ENCODE measurements at places on chromosomes 3 and 15.

DNA sequence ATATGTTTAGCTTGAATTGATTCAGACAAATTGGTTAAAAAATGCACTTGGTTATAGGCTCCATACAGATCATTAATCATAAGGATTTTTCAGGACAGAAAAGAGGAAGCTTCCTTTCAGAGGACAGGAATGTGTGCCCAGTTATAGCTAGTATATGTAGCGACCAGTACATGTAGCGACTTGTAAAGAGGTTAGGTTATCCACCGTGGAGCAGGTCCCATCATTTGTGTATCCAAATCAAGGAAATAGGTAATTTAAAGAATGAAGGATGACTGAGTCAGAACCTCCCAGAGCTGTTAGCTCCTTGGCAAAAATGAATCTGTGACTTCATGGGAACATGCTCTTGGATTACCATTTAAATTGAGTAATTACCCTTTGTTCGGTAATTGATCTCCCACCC lies 15.8 kb upstream of the P2RY12 start:
- no peak for DNase-seq

DNA sequence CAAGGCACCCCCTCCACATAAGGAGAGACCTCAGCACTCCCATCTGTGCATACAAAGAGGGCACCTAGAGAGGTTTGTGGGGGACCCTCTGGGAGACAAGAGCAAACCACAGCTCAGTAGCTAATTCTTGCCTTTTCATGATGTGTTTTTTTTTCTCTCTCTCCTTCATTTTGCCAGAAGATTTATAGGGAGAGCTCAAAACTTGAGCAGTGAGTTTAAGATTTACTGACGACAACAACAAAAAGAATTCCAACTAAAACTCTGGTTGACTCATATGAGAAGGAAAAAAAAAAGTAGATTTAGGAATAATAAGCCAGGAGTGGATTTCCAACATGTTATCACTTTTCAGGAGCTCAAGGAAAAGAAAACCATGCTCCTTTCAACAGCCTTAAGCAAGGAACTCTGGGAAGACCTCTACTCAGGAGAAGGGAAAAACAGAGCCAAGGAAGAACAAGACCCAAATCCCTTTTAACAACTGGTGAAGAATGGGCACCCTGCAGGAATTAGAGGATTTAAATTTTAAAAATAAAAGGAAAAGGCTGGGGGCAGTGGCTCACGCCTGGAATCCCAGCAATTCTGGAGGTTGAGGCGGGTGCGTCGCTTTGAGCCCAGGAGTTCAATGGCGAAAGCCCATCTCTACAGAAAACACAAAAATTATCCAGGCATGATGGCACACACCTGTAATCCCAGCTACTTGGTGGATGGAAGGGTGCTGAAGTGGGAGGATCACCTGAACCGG lies 58.2 kb upstream of the RAD18 start:
- DNase-seq: no peak

DNA sequence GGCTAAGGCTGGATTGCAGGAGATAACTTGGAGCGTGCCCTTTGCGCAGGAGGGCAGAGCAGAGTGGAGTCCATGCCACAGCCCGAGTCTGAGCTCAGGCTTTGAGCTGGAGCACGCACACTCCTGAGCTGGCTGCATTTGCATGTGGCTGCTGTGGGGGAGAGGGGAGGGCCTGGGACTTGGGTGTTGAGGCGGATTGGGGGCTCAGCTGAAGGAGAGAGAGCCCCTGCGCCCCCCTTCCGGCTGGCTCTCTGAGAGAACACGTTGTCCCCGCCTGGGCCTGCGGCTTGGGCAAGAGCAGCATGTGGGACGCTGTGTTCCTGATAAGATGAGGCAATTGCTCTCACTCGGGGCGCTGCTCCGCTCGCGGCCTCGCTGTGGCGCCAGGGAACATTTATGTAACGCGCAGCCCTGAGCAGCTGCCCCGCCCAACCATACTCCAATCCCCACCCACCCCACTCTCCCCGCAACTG lies 39.1 kb downstream of the KLF13 start:
- peak; percentile 94 for DNase-seq

- DNase-seq: no peak
These were observed 352.9 kb downstream of the PTPRG start for GRCh38 chr3:61914276-61914675.

DNA sequence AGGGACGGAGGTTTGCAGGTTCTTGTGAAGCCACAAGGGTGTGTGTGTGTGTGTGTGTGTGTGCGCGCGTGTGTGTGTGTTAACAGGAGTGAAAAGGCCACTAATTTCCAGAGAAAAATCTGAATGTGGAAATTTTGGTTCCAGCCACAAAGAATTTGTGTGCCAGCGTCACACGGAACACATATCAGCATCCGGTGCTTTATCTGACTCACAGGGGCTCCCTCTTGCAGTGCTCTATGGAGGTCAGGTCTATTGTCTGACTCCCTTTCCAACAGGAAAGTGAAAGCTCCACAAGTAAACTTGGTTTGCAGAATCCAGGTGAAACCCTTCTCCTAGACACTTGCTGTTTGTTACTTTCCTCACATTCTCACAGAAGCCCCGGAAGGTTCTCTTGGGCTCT lies 6.2 kb downstream of the CLDN11 start:
- DNase-seq: peak; percentile 46

DNA sequence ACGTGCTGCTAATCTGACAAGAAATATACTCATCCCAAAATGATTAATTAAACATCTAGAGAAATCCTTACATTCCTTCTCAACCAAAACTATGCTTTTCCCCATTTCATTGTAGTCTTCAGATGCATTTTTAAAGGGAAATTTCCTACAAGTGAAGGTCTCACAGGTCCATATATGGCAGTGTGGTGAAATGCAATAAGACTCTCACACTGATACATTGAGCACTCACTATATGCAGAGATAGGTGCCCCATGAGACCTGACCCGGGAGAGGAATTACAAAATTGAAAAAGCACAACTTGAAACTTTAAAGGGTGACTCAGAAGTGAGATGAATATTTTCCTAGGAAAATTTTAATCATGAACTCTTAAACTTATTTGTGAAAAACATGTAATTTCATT lies 629.2 kb upstream of the NAALADL2 start:
- DNase-seq: peak; percentile 71

GRCh38 chr3:53200501-53201498 lies 39.8 kb downstream of the PRKCD start:
- no peak for DNase-seq

DNA sequence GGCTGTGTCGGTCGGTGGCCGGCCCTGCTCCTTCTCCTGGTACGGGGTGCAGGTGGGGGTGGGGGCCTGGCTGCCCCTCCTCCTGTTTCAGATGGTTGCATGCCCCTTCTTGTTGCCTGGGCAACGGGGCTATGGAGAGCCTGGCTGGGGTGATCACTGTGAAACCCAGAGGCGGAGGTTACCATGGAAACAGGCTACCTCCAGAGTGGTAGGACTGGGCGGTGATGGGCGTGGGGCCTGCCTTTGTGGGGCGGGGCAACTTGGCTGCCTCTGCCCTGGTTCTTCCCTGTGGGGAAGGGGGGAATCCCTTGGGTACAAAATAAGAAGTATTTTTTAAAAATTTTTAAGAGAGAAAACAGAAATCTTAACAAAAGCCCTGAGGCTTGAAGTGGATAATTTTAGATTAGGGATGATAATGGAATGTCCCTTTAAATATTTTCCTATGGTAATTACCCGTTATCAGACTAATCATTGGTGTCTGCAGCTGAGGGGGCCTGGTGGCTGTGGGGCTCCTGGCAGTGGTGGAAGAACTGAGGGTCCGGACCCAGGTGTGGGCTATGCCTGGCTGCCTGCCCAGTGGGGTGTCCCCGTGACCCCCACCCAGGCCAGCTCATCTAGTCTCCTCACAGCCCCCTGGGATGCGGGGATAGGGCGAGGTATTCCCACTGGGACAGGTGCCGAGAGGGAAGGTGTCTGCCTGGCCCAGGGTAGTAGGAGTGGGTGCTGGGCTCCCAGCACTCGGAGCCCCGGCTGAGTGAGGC lies 32.5 kb downstream of the PLXNA1 start:
- DNase-seq: no peak

GRCh38 chr15:82952158-82953081 lies at the start of gene HOMER2:
TSS of gene HOMER2 (minus strand) at chr15:82952720. CDS start at chr15:82952535, 185 bp downstream.
- peak; percentile 11 for DNase-seq

GRCh38 chr3:185406121-185406620 lies 43.2 kb downstream of the MAP3K13 start:
- no peak for DNase-seq

DNA sequence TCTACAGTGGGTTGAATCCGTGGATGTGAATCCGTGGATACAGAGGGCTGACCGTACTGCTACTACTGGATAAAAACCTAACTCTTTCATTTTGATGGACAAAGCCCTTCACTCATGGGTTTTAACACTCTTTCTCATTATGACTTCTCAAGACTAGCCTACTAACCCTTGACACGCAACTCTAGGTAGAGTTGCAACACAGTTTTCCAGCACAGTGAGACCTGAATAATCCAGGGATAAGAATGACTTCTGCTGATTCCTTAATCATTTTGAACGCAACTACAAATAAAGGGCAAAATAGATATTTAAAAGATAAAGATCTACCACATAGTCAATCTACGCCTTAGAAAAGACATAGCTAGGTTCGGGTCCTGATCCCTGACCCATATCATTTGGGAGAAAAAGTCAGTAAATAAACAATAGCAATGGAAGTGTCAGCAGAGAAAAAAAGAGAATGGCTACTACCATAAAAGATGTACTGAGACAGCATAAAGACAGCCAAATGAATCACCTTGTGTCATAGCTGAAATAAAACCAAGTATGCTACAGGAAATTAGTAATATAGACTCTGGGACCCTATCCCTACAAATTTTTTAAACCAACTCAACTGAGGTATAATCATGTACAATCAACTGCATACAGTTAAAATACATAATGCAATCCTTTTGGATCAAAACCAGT lies 87.6 kb downstream of the DPH6 start:
- no peak for DNase-seq

GRCh38 chr3:42118762-42119361 lies 27.7 kb downstream of the TRAK1 start:
- peak; percentile 60 for DNase-seq

DNA sequence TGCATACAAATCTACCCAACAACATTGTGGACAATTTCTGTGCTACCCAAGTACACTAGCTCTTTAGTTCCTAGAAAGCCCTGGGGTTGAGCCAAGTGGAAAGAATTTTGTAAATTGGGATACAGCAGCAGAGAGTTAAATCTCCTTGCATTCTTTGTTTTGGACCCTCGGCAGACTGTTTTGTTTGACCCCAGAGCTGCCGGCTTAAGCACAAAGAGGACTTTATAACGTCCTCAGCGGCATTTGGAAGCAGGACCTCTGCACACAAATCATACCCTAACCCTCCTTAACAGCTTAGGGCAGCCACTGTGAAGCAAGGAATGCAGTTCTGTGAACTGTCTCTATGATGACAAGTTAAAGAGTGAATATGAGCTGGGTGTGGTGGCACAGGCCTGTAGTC lies 415.3 kb downstream of the CNTN4 start:
- DNase-seq: no peak

DNA sequence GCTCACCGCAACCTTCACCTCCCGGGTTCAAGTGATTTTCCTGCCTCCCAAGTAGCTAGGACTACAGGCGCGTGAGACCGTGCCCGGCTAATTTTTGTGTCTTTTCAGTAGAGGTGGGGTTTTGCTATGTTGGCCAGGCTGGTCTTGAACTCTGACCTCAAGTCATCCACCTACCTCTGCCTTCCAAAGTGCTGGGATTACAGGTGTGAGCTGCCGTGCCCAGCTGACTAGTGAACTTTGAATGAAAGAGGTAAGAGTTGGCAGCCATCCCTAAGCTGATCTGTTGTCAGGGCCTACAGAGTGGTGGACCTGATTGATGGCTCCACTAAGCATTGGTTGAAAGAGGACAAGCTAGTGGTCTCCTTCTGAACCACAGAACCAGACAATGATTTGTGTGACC lies 15.3 kb downstream of the PXK start:
- DNase-seq: no peak

- no peak for DNase-seq
These were observed 14.7 kb upstream of the SYNM start for GRCh38 chr15:99090011-99090699.

- peak; percentile 27 for DNase-seq
These were observed 341.7 kb downstream of the CLSTN2 start for GRCh38 chr3:140276703-140277102.

- DNase-seq: no peak
These were observed 950.1 kb downstream of the TBL1XR1 start for GRCh38 chr3:176247191-176247590.

- no peak for DNase-seq
These were observed 330.3 kb upstream of the CTNNB1 start for GRCh38 chr3:40869013-40869412.

- DNase-seq: no peak
These were observed 19.5 kb downstream of the ACVR2B start for GRCh38 chr3:38473229-38473628.

GRCh38 chr3:128493570-128494366 lies 767 bp upstream of the GATA2 start:
- no peak for DNase-seq

- peak; percentile 3 for DNase-seq
These were observed 2.0 kb upstream of the ST8SIA2 start for GRCh38 chr15:92391640-92392039.

DNA sequence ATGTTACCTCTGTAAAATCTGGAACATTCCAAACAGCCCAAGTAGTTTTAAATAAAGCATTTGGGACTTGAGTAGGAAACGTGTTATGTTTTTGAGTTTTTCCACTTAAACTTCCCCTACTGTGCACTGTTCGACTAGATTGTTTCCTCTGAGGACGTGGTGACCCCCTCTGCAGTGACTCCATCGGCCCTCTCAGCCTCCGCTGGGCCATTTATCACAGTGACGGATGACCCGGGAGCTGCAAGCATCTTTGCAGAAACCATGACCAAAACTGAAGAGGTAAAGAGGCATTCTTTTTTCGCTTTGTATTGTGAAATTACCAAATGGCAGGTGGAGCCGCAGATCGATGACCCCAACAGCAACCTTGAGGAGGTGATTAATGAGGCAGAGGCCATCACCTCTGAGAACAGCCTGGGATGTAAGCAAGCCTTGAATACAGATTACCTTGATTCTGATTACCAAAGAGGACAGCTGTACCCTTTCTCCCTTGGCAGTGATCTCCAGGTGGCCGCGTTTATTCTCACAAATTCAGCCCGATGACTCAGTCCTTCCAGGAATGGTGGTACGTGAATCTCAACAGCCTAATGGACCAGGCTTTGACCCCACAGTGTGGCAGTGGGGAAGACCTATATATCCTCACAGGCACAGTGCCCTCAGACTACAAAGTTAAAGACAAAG lies 79.1 kb upstream of the FAN1 start:
- DNase-seq: no peak

Measured in cardiac fibroblast (primary cell).